ENCODE measurements at places on chromosomes 1 and 21.

- DNase-seq: no peak
These were observed 43.7 kb downstream of the ELF3 start for GRCh38 chr1:202054094-202054493.

DNA sequence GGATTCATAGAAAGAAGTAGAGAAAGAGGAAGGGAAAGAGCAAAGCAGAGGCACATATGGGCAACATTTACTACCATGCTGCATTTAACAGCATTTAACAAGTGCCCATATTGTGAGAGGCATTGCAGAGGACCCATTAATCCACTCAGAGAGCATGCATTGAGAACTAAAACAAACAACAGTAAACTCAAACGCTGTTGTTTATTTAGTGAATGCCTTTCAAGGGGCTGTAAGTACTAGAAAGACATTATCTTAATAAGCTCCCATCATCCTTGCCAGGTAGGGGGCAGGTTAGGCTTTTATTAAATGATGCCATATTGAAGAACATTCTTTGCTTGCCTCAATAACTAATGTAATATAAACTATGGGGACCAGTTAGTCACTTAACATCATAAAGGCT is 254.3 kb upstream of the DAB1 start:
- no peak for DNase-seq

GRCh38 chr1:235455823-235456222 is 48.4 kb downstream of the B3GALNT2 start:
- DNase-seq: no peak

DNA sequence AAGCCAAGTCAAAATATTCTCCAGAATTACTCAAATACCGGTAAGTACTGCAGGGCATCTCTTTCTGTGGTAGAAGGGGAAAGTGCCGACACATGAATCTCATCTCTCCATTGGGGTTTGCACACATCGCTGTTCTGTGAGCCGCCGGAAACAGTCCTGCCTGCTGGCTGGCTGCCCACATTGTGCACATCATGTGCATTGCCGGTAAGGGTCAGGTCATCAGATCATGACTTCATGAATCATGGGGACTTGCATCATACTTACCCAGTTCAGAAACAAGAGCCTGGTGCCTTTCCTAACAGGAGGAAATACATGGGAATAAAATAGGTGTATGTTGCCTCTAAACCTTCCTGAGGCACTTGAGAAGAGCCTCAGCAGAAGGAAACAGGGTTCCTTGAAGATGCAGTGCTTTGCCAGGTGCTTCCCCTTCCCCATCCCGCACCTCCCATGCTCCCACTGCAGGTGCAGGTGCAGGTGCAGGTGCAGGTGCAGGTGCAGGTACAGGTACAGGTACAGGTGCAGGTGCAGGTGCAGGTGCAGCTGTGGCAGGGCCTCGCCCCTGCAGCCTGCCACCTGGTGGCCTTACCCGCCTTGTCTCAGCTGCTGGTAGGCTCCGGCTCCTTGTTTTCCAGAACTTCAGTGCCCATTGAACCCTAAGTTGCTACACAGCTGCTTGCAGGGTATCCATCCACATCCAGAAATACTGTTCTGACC is 26.5 kb downstream of the GPR137B start:
- no peak for DNase-seq

- DNase-seq: no peak
These were observed 16.8 kb downstream of the ATP2B4 start for GRCh38 chr1:203643213-203644045.

- no peak for DNase-seq
These were observed 58.0 kb downstream of the STUM start for GRCh38 chr1:226606311-226607267.
